ENCODE measurements at places on chromosomes 16 and 17. TPM values are rescaled to one million over a fixed set of nuclear protein-coding genes. Genes with fewer than 3 reads are reported as not detected.

The ABCC12 gene
- total RNA-seq = not detected

The MSLN gene
- 0.32 TPM for total RNA-seq

DNA sequence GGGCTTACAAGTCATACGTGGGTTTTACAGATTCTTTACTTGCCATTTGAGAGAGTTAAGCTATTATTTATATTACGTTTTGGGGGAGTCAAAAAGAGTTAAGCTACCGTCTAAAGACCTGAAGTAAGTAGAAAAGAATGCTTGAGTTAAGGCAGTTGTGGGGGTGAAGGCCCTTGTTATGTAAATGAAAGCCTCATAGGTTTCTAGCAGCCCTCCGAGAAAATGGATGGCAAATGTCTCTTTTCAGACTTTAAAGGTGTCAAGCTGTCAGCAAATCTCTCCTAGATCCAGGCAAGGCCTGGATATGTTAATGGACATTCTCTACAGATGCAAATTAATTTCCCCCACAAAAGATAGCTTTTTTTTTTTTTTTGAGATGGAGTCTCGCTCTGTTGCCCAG, 7.2 kb upstream of the EIF4A3 start:
- no peak for DNase-seq

DNA sequence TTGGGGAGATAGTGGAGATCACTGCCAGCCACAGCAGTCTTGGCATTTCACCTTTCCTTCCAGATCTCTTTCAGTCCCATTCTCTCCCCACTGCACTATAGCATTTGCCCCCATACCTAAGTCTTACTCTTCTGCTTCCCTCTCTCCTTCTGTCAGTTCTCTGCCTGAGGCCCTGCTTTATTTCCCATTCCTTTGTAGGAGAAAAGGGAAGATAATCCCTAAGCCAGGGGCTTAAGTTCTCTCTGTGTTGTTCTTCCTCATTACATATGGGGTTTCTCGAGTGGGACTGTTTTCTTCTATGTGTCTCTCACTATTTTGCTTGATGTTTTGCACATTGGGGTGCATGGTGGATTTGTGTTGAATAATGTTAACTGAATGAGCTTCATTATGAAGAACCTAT, 6.4 kb downstream of the KDM6B start:
- DNase-seq = no peak

GRCh38 chr16:6634151-6634550, 698.5 kb upstream of the RBFOX1 start:
- DNase-seq = no peak

DNA sequence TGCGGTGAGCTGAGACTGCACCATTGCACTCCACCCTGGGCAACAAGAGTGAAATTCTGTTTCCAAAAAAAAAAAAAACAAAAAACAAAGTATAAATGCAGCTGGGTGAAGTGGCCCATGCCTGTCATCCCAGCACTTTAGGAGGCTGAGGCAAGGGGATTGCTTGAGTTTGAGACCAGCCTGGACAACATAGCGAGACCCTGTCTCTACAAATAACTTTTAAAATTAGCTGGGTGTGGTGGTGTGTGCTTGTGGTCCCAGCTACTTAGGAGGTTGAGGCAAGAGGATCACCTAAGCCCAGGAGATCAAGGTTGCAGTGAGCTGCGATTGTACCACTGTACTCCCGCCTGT, 10.1 kb upstream of the STX4 start:
- DNase-seq = no peak

The SYCE1L gene
- total RNA-seq = not detected

DNA sequence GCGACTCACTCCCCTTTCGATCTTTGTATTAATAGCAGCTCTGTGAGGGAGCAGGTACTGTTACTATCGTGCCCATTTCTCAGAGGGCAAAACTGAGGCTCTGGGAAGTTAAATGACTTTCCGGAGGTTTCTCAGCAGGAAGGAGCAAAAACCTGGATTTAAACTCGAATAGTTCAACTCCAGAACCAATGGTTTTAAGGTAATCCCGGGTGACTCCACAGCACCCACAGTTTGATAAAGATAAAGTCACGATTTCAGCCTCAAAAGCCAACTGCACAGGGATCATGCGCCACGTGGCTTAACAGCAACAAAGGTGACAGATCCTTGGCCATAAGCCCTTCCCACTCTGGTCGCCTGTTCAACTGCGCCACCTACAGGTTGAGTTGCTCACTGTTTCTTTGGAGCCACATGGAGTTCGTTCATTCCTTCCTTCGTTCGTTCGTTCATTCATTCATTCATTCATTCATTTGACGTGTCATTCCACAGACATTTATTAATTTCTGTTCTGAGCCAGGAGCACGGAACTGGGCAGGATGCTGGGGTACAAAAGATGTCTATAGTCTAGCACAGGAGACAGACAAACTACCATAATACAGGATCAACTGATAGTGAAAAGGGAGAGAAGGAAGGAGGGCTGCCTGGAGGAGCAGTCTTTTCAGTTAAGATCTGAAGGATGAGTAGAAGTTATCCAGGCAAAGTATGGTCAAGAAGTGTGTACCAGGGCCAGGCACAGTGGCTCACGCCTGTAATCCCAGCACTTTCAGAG, 134.8 kb downstream of the HS3ST2 start:
- peak; percentile 33 for DNase-seq

DNA sequence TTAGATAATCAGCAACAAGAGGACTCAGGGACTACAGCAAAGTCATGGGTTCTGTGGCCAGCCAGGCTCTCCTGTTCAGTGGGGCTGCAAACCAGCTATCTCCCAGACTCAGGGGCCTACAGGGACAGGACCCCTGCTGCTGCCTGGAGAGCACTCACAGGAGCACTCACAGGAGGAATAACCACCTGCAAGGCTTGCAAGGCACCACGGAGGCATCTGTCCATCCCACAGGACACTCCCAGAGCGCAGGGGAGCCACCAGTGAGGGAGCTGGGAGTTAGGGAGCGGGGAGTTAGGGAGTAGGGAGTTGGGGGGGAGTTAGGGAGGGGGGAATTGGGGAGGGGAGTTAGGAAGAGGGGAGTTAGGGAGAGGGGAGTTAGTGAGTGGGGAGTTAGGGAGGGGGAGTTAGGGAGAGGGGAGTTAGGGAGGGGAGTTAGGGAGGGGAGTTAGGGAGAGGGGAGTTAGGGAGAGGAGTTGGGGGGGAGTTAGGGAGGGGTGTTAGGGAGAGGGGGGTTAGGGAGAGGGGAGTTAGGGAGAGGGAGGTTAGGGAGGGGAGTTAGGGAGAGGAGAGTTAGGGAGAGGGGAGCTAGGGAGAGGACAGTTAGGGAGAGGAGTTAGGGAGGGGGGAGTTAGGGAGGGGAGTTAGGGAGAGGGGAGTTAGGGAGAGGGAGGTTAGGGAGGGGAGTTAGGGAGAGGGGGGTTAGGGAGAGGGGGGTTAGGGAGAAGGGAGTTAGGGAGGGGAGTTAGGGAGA, 5.7 kb downstream of the CANT1 start:
- no peak for DNase-seq

The OR1F1 gene
- total RNA-seq = under 0.01 TPM

- DNase-seq = no peak
Measured at GRCh38 chr17:68657166-68657565, 56.0 kb upstream of the FAM20A start.

DNA sequence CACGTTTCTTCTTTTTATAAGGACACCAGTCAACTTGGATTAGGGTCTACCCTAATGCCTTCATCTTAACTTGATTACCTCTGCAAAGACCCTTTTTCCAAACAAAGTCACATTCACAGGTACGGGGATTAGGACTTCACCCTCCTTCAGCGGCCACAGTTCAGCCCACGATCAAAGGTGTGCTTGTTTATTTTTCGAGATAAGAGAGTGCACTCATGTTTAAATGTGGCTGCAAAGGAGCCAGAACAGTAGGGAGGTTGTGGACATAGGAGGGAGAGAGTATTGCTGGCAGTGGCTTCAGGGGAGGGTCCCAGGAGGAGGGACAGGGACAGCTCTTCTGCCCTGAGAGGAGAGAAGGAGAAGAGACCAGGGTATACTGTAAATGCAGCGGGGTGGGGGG, 46.7 kb downstream of the MGAT5B start:
- no peak for DNase-seq

DNA sequence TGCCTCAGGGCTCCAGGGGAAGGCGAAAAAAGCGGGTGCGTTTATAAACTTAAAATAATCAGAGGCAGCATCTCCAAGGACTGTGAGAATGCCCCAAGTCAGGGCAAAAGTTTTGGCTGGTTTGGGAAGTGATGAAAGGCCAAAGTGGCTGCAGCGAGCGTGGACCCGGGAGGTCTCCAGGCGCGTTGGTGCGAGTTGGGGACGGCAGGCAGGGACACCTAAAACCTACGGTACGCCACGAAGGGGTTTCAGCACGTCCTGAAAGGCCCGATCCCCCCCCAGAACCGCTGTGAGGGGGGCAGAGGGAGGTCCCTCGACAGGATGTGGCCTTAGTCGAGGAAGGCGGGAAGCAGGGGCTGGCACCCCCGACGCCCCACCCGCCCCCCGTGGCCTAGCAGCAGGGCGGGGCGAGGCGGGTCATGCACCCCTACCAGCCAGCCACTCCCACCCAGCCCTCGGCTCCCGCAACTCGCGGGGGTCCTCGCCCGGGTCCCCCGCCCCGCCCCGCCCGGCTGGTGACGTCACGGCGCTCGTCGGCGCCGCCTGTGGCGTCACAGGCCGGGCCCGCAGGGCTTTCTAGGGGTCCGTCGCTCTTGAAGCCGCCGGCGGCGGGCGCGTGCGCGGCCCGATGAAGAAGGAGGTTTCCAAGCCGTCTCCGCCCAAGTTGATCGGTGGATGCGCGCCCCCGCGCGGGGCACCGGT, at the start of gene MYCBPAP:
TSS of gene MYCBPAP (plus strand) at position 569 of the 702 bp plus-strand sequence. CDS start 236 bp downstream, outside the sequence.
- peak; percentile 80 for DNase-seq

Data from fibroblast of villous mesenchyme (primary cell).